ENCODE measurements at places on chromosomes 5 and 9. TPM values are rescaled to one million over a fixed set of nuclear protein-coding genes. Genes with fewer than 3 reads are reported as not detected.
A peak's percentile ranks its signal among the peaks of the same experiment; 100 is the strongest.

The C9 gene
- not detected for total RNA-seq

The TMOD1 gene
- 47.0 TPM for total RNA-seq

The TMC1 gene
- total RNA-seq = not detected

The GFI1B gene
- total RNA-seq = not detected

The TRIM23 gene
- total RNA-seq = 20.1 TPM

The IL3 gene
- total RNA-seq = not detected

The GLDC gene
- 54.1 TPM for total RNA-seq

The FGF18 gene
- total RNA-seq = 2.4 TPM

The STPG3 gene
- total RNA-seq = not detected

The CCDC183 gene
- 4.6 TPM for total RNA-seq

The ARID3C gene
- total RNA-seq = 2.1 TPM

The ORM2 gene
- not detected for total RNA-seq

The IFNK gene
- total RNA-seq = not detected

The ABCA1 gene
- 82.0 TPM for total RNA-seq

The AQP7 gene
- 14.1 TPM for total RNA-seq

The PTGDS gene
- 1,059 TPM for total RNA-seq

GRCh38 chr9:72362680-72363139 is 2.3 kb downstream of the ZFAND5 start:
- H3K4me3 ChIP-seq = peak overlapping the region; percentile 87
- peak; percentile 45 for DNase-seq
- H3K27me3 ChIP-seq = no peaks in the 10 kb centered on the region
- H3K27ac ChIP-seq = peak overlapping the region; percentile 100

DNA sequence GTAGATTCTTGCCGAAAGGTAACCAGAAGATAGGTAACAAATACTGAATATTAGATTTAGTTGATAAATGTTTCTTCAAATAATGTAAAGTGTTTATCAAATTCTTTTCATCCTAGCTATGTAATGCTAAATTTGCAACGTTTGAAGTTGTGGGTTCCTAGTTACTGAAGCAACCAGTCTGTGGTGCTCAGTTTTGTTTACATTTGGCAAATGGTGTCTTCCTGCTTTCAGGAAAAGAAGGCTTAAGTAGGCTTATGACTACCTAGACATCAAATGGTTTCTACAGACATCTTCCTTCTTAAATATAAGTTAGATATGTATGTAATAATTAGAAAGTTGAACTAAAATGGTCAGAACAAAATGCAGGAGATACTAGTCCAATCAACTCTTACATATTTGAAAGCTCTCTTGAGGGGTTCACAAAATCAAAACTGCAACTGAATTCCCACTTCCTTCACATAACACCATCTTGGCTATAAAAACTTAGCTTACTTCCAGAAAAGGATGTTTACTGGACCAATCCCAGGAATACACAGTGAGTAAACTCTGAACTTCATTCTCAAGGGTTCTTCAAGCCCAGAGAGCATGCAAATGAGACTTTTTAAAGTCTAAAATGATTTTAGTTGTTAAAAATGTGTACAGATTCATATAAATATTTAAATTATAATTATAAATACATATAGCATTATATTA is 125.7 kb upstream of the ITGA1 start:
- H3K4me3 ChIP-seq = no peak overlapping the region
- H3K36me3 ChIP-seq = no peaks in the 10 kb centered on the region
- no peak for DNase-seq
- H3K27ac ChIP-seq = no peak overlapping the region

DNA sequence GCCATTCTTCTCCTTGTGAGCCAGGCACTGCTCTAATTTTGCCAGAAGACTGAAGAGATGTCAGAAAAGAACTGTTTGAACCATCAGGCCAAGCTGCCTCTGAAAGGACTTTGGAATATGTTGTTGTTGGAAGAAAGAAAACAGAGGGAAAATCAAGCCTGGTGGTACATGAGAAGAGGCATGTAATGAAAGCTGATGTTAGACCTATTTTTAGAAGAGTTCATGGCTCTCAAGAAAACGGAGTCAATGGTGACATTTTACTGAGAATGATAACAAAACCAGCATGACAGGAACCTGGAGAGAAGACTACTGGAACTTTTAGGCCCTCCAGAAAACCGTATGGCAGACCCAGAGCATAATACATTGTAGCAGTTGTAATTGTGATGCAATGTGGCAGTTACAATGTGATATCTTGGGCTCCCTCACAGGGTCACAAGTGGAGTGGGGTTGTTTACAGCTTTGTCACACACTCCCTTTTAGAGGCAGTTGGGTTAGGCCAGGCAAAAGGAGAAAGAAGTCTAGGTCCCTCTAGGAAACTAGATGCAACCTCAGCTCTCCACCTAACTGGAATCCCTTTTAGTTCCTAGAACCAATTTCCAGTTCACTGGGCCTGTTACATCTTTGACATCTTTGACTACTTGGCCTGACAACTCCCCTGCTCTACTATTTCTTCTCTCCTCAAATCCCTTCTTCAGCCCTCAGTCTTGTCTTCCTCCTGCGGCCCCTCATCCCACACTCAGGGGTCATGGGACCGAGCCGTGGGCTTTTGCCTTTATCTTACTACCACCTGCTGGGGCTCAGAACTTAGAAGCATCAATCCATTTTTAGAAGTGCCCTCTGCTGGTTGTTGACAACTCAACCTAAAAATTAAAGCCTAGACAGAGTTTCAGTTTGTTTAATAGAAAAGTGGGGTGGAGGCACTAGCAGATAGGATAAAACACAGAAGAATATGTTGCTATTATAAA is 61.2 kb upstream of the JAK2 start:
- H3K27ac ChIP-seq = no peak overlapping the region
- peaks cover 13% of the 10 kb centered on the region for H3K36me3 ChIP-seq
- H3K4me1 ChIP-seq = no peaks in the 10 kb centered on the region
- no peaks in the 10 kb centered on the region for H3K27me3 ChIP-seq

DNA sequence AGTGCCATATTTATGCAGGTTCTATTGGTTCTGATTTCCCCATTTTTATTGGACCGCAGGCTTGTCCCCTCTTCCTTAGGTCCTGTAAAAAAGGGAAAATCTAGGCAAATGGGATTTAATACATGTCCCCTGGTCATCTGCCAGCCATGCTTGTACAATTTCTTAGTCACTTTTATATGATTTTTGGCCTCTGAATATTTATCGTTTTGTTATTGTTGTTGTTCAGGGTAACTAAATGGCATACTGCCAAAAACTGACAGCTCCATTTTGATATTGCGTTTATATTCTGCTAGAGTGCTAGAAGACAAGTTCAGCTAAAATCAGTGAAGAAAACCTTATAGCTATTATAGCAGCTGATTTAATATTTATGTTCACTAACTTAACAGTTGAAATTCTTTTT is 770.2 kb upstream of the FAM174A start:
- no peaks in the 10 kb centered on the region for H3K4me1 ChIP-seq
- no peak for DNase-seq
- no peak overlapping the region for H3K4me3 ChIP-seq
- no peak overlapping the region for H3K27ac ChIP-seq
- no peaks in the 10 kb centered on the region for H3K36me3 ChIP-seq

GRCh38 chr9:113311961-113312360 is 8.8 kb upstream of the RNF183 start:
- H3K36me3 ChIP-seq = no peaks in the 10 kb centered on the region
- no peak overlapping the region for H3K4me3 ChIP-seq
- no peak for DNase-seq
- no peak overlapping the region for H3K27ac ChIP-seq

- H3K36me3 ChIP-seq = no peaks in the 10 kb centered on the region
- H3K4me3 ChIP-seq = no peak overlapping the region
- no peak overlapping the region for H3K27ac ChIP-seq
- DNase-seq = no peak
These were observed 34.1 kb upstream of the PSD2 start for GRCh38 chr5:139761501-139761900.

- H3K36me3 ChIP-seq = no peaks in the 10 kb centered on the region
- no peak overlapping the region for H3K27ac ChIP-seq
- H3K4me3 ChIP-seq = no peak overlapping the region
- H3K27me3 ChIP-seq = no peaks in the 10 kb centered on the region
- no peaks in the 10 kb centered on the region for H3K4me1 ChIP-seq
These were observed 97.0 kb downstream of the DRD1 start for GRCh38 chr5:175347027-175347426.

GRCh38 chr5:1756481-1756880 is 43.2 kb downstream of the MRPL36 start:
- DNase-seq = no peak
- H3K27me3 ChIP-seq = no peaks in the 10 kb centered on the region
- H3K4me1 ChIP-seq = no peaks in the 10 kb centered on the region
- no peak overlapping the region for H3K4me3 ChIP-seq
- H3K27ac ChIP-seq = no peak overlapping the region

- H3K4me1 ChIP-seq = no peaks in the 10 kb centered on the region
- H3K27me3 ChIP-seq = no peaks in the 10 kb centered on the region
- no peak for DNase-seq
- H3K4me3 ChIP-seq = no peak overlapping the region
- H3K36me3 ChIP-seq = no peaks in the 10 kb centered on the region
- no peak overlapping the region for H3K27ac ChIP-seq
These were observed 10.9 kb downstream of the FUBP3 start for GRCh38 chr9:130590305-130590704.

DNA sequence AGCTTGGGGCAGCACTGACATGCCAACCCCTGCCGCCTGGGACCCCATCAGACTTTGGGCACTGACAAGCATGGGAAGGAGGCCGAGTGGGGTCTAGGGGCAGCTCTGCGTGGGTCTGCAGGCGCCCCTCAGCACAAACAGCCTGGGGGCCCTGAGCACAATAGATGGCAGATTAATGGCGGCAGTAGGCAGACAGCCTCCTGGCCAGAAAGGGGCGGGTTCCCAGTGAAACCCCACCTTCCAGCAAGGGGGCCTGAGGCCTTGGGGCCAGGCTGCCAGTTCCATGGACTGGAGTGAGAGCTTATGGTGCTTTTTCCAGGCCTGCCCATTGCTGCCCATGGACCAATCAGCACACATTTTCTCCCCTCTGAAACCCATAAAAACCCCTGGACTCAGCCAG is 2031.2 kb downstream of the EFNA5 start:
- H3K4me1 ChIP-seq = no peaks in the 10 kb centered on the region
- H3K27me3 ChIP-seq = no peaks in the 10 kb centered on the region
- H3K27ac ChIP-seq = no peak overlapping the region
- DNase-seq = no peak
- no peak overlapping the region for H3K4me3 ChIP-seq

- no peak for DNase-seq
- H3K4me1 ChIP-seq = peaks cover 10% of the 10 kb centered on the region
- H3K4me3 ChIP-seq = no peak overlapping the region
- H3K36me3 ChIP-seq = no peaks in the 10 kb centered on the region
- H3K27ac ChIP-seq = peak overlapping the region; percentile 69
These were observed 4.8 kb upstream of the CCIN start for GRCh38 chr9:36164372-36164771.

GRCh38 chr5:62488531-62488930 is 76.0 kb downstream of the IPO11 start:
- no peak overlapping the region for H3K4me3 ChIP-seq
- no peaks in the 10 kb centered on the region for H3K4me1 ChIP-seq
- no peaks in the 10 kb centered on the region for H3K27me3 ChIP-seq
- DNase-seq = no peak

DNA sequence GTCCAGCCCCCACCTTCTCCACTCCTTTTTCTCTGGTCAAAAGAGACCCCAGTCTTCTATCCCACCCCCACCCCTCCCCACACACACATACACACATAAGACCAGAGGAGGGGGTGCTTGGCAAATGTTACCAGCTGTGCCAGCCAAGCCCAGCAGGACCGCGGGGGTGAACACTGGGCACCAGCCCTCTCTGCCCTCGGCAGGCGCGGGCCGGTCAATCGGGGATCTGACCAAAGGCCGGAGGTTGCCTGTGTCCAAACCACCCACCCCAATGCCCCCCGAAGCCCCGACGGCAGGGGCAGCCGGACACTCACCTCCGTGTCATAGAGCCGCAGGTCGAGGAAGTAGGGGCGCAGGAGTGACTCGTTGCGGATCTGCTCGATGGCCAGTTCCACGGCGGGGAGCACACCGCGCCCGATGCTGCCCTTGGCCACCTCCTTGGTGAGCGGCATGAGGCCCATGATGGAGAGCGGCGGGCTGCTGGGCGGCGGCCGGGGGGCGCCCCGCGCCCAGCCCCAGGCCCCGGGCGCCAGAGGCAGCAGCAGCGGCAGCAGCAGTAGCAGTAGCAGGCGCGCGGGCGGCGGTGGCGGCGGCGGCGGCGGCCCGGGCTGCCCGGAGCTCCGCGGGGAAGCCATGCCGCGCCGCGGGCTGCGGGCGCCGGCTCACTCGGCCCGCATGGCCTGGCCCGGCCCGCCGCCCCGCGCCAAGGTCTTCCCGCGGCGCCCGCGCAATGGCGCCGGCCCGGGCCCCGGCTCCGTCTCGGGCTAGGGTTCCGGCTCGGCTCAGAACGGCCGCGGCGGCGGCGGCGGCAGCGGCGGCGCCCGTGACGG is 417 bp downstream of the GABBR2 start:
- peaks cover 74% of the 10 kb centered on the region for H3K27me3 ChIP-seq
- H3K4me3 ChIP-seq = no peak overlapping the region
- no peak overlapping the region for H3K27ac ChIP-seq
- no peak for DNase-seq
- H3K4me1 ChIP-seq = peaks cover 9% of the 10 kb centered on the region
- no peaks in the 10 kb centered on the region for H3K36me3 ChIP-seq

- no peaks in the 10 kb centered on the region for H3K36me3 ChIP-seq
- DNase-seq = no peak
- no peaks in the 10 kb centered on the region for H3K4me1 ChIP-seq
These were observed 25.0 kb downstream of the CEP120 start for GRCh38 chr5:123398058-123398733.

Measured in tibial nerve (tissue), 4 donors.